Lung microvascular endothelial cell (primary cell): ENCODE measurements at places on chromosomes 4 and X.

GRCh38 chr4:186651181-186651603 lies 72.5 kb downstream of the FAT1 start:
- no peak for DNase-seq

DNA sequence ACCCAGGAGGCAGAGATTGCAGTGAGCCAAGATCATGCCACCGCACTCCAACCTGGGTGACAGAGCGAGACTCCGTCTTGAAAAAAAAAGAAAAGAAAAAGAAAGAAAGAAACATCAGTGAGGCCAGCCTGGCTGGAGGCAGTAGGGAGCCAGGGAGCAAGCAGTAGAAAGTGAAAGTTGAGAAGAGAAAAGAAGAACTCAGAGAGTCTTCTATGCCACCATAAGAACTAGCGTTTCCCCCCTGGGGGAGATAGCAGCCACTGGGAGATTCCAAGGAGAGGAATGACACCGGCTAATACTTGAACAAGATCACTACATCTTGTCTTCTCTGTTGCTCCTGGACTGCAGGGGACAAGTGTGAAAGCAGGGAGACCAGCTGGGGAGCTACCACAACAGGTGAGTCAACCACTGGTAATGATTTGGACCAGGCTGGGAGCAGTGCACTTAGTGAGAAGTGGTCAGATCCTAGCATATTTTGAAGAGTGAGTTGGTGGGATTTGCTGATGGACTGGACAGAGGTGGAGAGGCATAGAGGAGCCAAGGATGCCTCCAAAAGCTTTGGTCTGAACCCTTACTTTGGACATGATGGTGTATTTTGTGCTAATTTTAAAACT lies 33.4 kb downstream of the SLC2A9 start:
- no peak for DNase-seq

- no peak for DNase-seq
Measured at GRCh38 chr4:136992032-136992431, 540.3 kb downstream of the PCDH18 start.

DNA sequence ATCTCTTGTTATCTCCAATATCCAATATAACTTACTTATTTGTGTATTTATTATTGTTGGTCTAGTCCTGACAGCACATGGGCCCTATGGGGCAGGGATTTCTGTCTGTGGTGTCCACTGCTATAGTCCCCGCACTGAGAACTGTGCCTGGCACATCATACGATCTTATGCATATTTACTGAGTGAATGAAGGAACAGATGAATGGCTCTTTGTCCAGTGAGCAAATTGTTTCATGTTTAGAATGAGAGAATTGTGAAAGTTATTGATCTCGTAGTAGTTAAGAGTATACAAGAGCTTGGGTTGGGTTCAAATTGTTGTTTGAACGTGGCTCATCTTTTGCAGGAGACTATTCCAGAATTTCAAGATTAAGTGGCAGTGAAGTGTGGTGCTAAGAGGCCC lies 96.1 kb upstream of the SLC34A2 start:
- DNase-seq: no peak

DNA sequence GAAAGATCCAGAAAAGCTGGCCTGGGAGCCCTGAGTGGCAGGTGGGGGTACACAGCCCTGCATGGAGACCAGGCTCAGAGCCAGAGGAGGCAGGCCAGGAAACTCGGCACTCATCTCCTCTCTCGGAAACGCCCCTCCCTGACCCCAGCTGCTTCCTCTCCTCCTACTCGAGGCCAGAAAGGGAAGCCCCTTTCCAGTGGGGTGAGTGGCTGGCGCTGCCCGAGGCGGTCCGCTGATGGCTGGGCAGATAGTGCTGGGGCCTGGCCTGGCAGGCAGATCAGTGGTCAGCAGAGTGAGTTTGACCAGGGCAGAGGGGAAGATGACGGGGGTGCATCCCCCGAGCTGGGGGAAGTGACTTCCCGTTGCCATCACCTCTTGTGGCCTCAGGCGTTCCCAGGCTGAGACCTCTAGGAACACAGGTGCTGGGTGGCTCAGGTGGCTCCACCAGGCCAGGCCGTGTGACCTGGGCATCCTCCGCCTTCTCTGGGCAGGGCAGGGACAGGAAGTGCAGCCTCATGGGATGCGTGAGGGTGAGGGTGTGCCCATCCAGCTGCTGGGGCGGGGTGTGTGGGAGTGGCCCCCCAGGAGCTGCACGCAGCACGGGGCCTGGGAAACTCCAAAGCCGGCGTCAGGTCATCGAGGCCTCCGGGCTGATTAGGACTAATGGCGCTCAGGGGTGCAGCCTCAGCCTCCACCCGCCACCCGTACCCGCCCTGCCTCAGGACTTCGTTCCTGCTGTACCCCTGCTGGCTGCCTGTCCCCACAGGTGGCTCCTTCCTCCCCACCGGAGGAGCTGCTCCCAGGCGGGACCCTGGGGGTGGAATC lies 5.7 kb downstream of the SH3BP2 start:
- DNase-seq: peak; percentile 63

DNA sequence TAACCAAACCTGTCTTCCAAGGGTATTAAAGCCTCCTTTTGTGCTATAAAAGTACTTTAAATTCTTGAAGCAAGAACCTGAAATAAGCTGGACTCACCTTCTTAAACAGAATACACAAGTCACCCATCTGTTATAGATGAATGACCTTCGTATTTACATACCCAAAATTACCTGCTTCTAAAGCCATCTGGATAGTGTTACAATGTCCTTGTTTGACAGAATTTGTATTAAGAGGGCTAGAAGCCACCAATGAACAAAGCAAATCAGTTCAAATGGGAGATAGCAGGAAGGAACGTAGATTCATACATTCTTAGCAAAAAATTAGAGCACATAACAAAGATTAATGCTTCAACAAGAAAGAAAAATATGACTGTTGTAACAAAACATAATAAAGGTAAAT lies 33.7 kb upstream of the CCSER1 start:
- DNase-seq: no peak

DNA sequence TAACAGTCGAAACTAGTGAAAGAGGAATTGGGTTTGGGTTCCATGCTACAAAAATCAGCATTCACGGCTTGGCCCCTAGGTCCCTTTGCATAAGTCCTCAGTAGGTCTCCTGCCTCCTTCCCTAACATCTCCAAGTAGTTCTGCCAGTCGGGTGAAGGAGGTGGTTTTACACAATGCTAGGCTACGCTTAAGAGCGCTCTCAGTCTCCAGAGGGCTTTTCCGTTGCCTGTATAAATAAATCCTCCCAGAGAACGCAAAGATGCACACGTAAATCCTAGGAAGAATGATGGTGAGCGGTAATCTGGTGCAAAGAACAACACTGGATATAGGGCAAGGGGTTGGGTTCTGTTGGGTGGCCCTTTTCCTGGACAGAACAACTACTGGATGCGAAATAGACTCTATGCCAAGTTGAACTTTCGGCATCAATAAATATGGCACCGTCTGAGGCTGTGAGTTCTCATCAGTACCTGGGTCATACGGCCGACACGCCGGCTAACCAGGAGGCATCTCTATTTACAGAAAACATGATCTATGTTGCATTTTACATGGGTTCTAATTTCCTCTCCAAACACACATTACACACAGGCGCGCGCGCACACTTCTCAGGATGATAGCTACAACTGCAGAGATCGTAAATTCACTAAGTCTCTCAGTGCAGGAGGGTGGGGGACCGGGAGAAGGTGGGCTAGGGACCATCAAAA lies 1.3 kb downstream of the CAMK2D start:
- DNase-seq: peak; percentile 48

DNA sequence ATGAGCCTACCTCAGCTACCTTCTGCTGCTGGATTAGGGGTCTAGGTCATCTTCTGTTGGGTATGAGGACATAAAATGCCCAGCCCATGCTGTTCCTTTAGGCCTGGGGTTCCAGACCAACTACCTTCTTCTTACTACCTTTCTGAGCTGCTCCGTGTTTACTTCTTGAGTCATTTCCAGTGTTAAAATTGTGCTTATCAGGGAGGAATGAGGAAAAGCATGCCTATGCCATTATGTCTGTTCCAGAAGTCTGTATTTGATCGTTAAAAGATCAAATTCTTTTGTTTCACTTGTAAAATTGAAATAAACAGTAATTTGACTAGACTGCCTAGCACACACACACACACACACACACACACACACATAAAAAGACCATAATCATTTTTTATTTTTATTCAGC lies 1912.7 kb upstream of the TENM3 start:
- DNase-seq: no peak

DNA sequence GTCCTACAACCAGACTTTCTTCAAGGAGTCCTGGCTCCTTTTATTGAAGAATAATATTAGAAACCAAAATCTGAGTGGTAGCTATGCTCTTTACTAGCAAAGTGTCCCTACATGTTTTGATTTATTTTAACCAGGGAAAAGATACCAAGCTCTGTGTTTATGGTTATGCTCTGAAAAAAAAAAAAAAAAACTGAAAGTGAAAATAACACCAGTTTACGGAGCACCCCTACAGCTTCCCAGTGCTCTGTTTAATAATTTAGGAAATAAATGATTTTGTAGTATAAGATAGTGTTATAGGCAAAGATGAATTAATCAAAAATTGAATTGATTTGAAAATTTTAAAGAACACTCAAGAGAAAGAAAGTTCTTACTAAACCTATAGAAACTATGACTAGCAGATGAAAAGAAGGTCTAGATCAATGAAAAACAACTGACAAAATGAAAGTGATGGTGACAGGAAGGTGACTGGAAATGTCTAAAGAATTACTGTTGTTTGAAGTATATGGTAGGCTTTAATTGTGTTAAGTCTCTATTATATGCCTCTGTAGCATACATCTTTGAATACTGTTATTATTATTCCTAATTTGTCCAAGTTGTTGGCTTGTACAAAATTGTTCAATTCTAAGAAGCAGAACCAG lies 1698.4 kb upstream of the PCDH10 start:
- DNase-seq: no peak

DNA sequence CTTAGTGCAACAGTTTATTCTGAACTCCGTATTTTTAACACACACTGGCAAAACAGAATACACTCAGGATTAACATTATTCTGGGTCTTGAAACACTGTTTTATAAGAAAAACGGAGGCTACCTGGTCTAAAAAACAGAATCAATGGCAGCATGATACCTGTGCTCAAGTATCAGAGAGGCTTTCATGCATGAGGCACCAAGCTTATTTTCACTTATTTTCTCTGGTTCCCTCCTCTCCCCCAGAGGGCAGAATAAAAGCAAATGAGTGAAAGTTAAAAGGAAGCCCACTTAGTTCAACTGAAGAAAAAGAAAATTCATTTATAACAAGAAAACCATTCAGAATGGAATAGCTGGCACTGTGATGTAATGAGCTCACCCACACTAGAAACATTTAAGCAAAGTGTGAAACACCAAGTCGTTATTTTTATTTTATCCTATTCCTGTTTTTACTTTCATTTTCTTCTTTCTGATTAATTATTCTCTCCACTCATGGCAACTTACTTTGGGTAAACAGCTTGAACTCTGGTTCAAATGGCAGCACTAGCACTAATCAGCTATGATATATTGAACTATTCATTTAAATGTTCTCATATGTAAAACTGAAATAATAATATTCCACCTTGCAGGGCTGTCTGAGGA lies 211.8 kb downstream of the PPP3CA start:
- no peak for DNase-seq

- no peak for DNase-seq
Measured at GRCh38 chrX:139543920-139544319, 13.4 kb downstream of the F9 start.

GRCh38 chr4:6710996-6711395 lies 1.3 kb upstream of the MRFAP1L1 start:
- no peak for DNase-seq

- no peak for DNase-seq
Measured at GRCh38 chr4:188627892-188628291, 488.7 kb downstream of the TRIML1 start.

- DNase-seq: no peak
Measured at GRCh38 chr4:93870876-93871458, 42.4 kb downstream of the ATOH1 start.
